ENCODE measurements at places on chromosomes 3 and 15.

GRCh38 chr15:67550522-67550921 lies 8.0 kb downstream of the MAP2K5 start:
- no peak for DNase-seq

DNA sequence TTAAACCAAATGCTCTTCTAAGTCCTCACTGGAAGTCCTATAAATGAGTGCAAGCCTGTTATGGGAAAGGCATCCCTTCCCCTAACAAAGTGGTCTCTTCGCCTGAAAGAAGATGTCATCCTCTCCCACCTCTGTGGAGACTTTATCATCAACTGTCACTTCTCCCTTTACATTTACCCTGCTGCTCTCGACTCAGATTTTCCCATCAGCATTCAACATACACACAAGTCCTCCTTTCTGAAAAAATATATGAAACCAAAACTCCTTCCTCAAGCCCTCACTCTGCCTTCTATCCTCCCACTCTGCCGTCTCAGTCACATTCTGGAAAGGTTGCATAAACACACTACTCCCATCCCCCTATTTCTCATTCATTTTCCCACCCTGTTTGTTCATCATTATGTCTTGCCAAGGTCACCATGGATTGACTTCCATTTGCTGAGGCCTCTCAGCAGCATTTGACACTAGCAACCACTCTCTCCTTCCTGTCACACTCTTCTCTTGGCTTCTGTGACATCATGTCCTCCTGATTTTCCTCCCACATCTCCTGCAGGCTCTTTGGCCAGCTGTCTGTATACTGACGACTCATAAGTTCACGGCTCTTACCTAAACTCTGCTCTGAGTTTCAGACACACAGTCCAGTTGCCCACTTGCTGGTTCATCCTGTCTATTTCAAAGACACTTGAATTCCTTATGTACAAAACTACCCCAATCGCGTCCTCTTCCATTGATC lies 70.3 kb upstream of the SMAD3 start:
- no peak for DNase-seq

DNA sequence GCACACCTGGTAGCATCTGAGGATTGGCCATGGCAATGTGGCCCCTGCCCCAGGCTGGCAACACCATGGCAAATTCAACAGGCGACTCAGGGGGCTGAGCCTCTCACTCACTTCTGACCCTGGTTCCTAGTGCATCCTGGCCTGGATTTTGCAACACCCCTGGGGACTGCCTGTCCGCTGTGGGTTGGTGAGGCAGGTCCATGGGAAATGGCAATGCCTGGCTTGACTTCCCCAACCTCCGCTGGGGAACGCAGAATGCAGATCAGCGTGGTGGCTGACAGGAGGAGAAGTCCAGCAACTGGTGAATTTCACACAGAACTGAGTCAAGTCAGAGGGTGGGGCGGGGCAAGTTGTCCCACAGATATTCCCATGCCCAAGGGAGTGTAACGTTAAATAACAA lies 3.9 kb upstream of the PSTPIP1 start:
- no peak for DNase-seq

- no peak for DNase-seq
Measured at GRCh38 chr3:31077021-31077601, 182.7 kb upstream of the GADL1 start.

- no peak for DNase-seq
Measured at GRCh38 chr3:14647976-14648955, 3.3 kb upstream of the CCDC174 start.

- no peak for DNase-seq
Measured at GRCh38 chr15:66112388-66112787, 141.2 kb downstream of the MEGF11 start.

DNA sequence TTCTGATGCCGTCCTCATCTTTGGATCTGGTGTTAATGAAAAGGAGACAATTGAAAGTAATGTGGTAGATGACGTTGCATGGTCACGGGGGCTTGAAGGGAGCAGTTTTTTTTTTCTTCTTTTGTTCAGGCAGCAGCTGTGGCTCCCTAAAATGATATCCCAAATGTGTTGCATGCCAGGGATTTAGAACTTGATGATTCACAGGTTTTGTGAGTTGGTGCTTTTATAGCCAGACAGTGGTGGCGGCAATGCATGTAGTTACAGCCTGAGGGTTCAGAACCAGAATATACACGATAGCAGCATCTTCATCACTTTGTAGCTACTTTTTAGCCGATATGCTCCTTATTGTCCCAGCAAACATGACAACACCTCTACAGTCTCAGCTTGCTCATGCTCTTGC lies 133.4 kb downstream of the CHST2 start:
- DNase-seq: no peak

DNA sequence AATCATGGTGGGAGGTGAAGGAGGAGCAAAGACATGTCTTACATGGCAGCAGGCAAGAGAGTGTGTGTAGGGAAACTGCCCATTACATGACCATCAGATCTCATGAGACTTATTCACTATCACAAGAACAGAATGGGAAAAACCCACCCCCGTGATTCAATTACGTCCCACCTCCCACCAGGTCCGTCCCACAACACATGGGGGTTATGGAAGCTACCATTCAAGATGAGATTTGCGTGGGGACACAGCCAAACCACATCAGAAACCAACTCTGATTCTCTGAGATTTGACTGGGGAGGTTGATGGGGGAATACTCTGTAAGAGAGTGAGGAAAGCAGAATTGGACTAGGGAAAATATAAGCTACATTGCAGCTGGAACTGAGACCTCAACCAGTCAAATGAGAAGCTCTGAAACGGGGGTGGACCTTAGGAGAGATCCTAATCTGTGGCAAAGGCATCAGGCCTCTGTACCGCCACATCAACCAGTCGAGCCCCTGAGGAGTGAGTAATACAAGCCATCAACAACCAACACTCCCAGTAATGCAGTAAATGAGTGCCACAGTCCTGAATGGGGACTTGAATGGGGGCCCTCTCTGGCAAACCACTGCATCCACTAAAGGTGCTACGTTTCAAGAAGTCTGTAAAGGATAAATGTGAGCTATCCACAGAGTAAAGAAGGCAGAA lies 207.9 kb upstream of the GADL1 start:
- no peak for DNase-seq

Data from ecto neural progenitor cell (in vitro differentiated cells).